ENCODE measurements at places on chromosomes 4 and X.

DNA sequence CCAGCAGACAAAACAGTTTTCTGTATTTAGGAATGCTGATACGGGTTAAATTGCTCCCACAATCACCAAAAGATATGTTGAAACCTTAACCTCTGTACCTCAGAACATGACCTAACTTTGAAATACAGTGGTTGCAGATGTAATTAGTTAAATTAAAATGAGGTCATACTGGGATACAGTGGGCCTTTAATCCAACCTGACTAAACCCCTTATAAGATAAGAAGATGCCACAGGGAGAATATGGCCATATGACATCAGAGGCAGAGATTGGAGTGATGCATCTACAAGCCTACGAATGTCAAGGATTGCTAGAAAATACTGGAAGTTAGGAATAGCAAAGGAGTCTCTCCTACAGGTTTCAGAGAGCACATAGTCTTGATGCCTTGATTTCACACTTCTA is 32.1 kb upstream of the PARM1 start:
- DNase-seq = no peak

DNA sequence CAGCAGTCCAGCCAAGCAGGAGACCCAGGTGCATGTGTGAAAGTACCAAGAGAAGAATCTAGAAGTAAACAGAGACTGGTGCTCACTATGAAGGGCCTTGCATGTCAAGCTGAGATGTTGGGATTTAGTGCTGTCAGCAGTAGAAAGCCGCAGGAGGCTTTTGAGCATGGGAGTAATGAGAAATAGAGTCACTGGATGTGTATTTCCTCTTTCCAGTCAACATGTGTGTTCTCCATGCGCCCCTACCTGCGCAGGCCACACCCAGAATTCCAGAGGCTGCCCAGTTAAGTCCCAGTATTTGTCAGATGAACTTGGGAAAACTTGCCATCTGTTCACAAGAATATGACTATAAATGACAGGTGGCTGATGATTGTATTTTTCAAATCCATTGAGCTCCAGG is 4.5 kb upstream of the MAMLD1 start:
- DNase-seq = no peak

- no peak for DNase-seq
Observed at GRCh38 chr4:84874619-84875018, 91.9 kb downstream of the WDFY3 start.

GRCh38 chr4:52172166-52172565 is 121.1 kb downstream of the SPATA18 start:
- no peak for DNase-seq

- peak; percentile 36 for DNase-seq
Observed at GRCh38 chr4:155667222-155667567, 547 bp downstream of the GUCY1A1 start.

All from midbrain (tissue), 1 donor.